Osteocyte (in vitro differentiated cells): ENCODE measurements at places on chromosomes 11 and 22. TPM values are rescaled to one million over a fixed set of nuclear protein-coding genes. Genes with fewer than 3 reads are reported as not detected.

DNA sequence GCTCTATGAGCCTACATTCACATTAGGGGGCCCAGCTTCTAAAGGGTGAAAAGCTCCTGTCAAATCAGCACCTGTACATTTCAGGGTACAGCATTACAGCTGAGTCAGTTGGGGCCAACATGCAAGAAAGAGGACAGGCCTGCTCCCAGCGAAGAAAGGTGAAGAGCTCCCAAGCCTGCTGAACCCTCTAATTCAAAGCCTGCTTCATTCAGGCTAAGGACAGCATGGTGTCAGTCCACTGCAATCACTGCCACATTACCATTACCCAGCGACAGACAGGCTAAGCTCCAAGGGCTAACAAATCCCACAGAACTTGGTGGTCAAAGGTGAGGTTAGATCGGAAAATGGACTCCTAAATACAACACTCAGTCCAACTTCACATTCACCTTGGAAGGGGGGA is 65.4 kb upstream of the CHRM4 start:
- H3K4me1 ChIP-seq, result peaks cover 4% of the 10 kb centered on the region
- H3K27me3 ChIP-seq, result no peaks in the 10 kb centered on the region
- no peak overlapping the region for H3K4me3 ChIP-seq
- no peak for DNase-seq
- peaks cover 4% of the 10 kb centered on the region for H3K36me3 ChIP-seq

DNA sequence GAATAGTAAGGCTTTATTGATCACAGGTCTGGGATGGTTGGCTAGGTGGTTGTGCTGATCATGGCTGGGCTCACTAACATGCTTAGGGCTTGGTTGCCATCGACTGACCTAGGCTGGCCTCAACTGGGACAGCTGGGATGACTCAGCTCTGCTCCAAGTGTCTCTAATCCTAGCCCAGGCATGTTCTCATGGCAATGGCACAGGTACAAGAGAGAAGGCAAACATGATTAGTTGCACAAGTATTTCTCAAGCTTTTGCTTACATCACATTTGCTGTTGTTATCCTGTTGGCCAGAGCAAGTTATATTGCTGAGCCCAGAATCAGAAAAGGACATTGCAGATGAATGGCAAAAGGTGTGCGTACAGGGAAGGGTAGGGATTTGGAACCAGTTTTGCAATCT is 68.5 kb upstream of the SLC35C1 start:
- H3K4me1 ChIP-seq, result no peaks in the 10 kb centered on the region
- no peak overlapping the region for H3K4me3 ChIP-seq
- peaks cover 36% of the 10 kb centered on the region for H3K27me3 ChIP-seq
- H3K36me3 ChIP-seq, result no peaks in the 10 kb centered on the region
- no peak overlapping the region for H3K27ac ChIP-seq

DNA sequence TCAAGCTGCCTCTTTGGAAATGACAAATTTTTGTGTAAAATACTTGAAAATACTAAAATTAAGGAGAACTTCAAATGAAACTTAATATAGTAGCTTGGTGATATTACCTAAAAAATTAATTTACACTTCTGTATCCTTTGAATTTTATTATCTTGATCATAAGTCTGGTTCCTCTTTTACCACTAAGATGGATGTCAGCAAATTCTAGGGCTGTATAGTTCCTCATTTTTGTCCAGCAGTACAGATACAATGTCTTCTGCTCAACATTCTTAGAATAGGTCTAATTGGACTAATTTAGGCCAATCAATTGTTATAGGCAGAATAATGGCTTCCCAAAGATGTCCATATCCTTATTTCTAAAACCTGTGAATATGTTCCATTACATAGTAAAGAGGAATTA is 1298.0 kb upstream of the RAG2 start:
- no peaks in the 10 kb centered on the region for H3K4me1 ChIP-seq
- no peaks in the 10 kb centered on the region for H3K36me3 ChIP-seq
- no peak overlapping the region for H3K27ac ChIP-seq
- H3K4me3 ChIP-seq, result no peak overlapping the region
- no peaks in the 10 kb centered on the region for H3K27me3 ChIP-seq

DNA sequence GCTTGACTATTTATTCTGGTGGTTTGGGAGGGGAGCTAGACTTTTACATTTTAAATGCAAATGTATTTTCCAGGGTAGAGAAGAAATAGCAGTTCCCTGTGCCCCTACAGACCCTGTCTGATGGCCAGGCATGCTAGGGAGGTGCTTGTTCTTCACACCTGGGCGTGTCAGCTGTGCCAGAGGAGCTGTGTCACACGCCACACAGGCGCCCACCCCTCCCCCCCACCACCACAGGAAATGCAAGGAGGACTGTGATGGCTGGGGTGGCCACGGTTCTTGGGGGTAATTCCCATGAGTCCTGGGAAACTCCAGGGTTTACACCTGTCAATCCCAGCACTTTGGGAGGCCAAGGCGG is 82.2 kb downstream of the FLI1 start:
- peaks cover 35% of the 10 kb centered on the region for H3K36me3 ChIP-seq
- peaks cover 38% of the 10 kb centered on the region for H3K4me1 ChIP-seq
- no peak overlapping the region for H3K4me3 ChIP-seq
- H3K27me3 ChIP-seq, result no peaks in the 10 kb centered on the region
- DNase-seq, result no peak

DNA sequence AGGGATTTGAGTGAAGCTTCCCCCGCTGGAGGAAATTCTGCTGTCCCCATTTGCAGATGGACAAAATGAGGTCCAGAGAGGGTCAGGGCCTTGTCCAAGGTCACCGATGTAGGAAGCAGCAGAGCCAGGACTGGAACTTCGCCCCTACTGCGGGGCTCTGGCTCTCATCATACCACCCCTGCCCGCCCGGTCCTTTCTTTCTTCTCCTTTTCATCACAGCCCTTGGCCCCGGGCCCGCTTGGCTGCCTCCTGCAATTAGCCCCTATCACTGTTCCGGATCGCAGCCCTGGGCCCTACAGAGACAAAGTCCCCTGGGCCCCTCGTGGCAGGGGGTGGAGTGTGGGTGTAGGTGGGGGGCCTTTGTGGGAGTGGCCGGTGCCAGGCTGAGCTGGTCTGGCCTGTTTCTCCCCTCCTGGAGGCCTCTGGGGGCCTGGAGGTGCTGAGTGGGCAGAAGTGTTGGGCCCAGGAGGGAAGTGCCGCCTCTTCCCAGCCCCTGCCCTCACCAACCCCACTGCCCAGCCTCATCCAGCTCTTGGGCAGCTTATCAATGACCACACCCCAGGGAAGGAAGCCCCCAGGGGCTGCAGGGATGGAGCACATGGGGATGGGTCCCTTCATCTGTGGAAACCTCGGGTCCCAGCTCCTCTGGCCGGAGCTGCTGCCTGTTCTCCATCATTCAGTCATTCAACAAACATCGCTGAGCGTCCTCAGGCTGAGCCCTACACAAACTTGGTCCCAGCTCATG is 3.4 kb downstream of the EMID1 start:
- no peak for DNase-seq
- no peak overlapping the region for H3K4me3 ChIP-seq
- no peaks in the 10 kb centered on the region for H3K36me3 ChIP-seq
- no peak overlapping the region for H3K27ac ChIP-seq
- peaks cover 6% of the 10 kb centered on the region for H3K27me3 ChIP-seq
- peaks cover 3% of the 10 kb centered on the region for H3K4me1 ChIP-seq

- no peaks in the 10 kb centered on the region for H3K4me1 ChIP-seq
- H3K4me3 ChIP-seq, result no peak overlapping the region
- H3K36me3 ChIP-seq, result no peaks in the 10 kb centered on the region
- H3K27ac ChIP-seq, result no peak overlapping the region
- H3K27me3 ChIP-seq, result peaks cover 62% of the 10 kb centered on the region
Observed at GRCh38 chr11:29353833-29354232, 663.0 kb downstream of the KCNA4 start.

- H3K36me3 ChIP-seq, result no peaks in the 10 kb centered on the region
- DNase-seq, result no peak
- peaks cover 16% of the 10 kb centered on the region for H3K27me3 ChIP-seq
- no peak overlapping the region for H3K4me3 ChIP-seq
- no peaks in the 10 kb centered on the region for H3K4me1 ChIP-seq
Observed at GRCh38 chr11:95412074-95412473, 181.1 kb upstream of the SESN3 start.

GRCh38 chr22:27337676-27338075 is 463.9 kb downstream of the MN1 start:
- no peak for DNase-seq
- H3K27me3 ChIP-seq, result no peaks in the 10 kb centered on the region
- H3K4me1 ChIP-seq, result peaks cover 7% of the 10 kb centered on the region

DNA sequence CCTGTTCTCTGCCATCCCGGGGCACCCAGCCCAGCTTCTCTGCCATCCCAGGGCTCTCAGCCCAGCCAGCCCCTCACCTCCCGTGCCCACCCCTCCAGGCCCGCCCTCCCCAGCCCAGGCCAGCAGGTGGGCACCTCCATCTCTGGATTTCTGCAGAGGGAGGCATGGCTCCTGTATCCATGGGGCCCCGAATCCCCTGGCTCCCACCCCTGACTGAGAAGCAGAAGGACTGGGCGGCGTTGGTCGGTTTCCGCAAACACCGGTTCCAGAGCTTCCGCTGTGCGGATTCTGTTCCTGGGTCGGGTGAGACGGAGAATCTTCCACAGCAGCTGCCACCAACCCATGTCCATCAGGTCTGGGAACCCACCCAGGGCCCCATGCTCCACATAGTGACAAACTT is 240.3 kb downstream of the BRD1 start:
- DNase-seq, result no peak
- H3K36me3 ChIP-seq, result no peaks in the 10 kb centered on the region
- H3K4me3 ChIP-seq, result no peak overlapping the region
- no peak overlapping the region for H3K27ac ChIP-seq

The LRRC55 gene
- total RNA-seq, result not detected in 2 replicates

The KREMEN1 gene
- total RNA-seq, result 2.9 and 5.4 TPM in 2 replicates

The C22orf23 gene
- not detected in 2 replicates for total RNA-seq

The SBF1 gene
- total RNA-seq, result 96.5 and 110 TPM in 2 replicates
